ENCODE measurements at places on chromosomes 3 and 15.

- no peak for DNase-seq
Measured at GRCh38 chr15:47609693-47610092, 107.6 kb upstream of the SEMA6D start.

GRCh38 chr15:41407341-41407740 lies 5.0 kb upstream of the NDUFAF1 start:
- DNase-seq: no peak

DNA sequence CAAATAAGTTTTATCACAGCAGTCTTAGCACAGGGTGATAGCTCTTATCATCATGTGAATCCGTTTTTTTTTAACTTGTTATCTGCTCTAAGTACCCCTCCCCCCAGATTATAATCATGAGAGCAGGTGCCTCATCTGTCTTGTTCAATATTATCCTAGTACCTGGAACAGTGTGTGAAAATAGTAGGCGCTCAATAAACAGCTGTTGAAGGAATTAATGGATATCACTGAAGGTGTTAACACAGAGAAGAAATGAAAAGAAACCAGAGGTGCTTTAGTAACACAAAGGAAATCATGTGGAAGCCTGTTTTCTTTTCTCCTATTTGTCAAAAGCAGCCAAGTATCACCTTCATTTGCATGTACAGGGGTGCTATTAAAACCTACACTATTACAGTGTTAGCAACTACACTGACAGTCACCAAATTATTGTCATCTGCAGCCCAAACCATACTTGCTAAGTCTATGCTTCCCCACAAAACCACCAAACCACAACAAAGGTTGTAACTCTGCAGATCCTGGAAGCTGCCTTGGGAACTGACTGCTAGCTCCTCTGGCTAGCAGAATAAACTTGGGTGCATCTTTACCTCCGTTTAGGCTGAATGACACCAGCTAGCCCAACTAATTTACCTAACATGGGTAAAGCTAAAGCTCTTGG lies 2.9 kb downstream of the XPC start:
- DNase-seq: no peak

- peak; percentile 38 for DNase-seq
Measured at GRCh38 chr3:64058566-64058965, 35.3 kb upstream of the PSMD6 start.

DNA sequence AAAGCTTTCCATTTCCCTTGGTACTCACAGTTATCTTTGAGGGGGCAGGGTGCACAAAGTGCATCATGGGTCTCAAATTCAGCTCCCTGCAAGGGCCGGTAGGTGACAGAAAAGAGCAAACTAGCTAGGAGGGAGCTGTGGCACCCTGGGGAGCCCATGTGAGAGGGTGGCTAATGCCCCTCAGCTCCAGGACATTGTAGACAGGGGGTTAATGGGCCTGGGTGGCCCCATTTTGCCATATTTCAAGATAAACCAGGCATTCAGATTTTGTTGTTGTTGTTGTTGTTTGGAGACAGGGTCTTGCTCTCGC lies 3.7 kb upstream of the SLC6A6 start:
- DNase-seq: no peak
